ENCODE measurements at places on chromosomes 1 and 21. TPM values are rescaled to one million over a fixed set of nuclear protein-coding genes. Genes with fewer than 3 reads are reported as not detected.

The RNU1-2 gene
- 44.9 TPM for total RNA-seq

The HENMT1 gene
- 3.8 TPM for total RNA-seq

The TMEM82 gene
- total RNA-seq = not detected

The TFB2M gene
- total RNA-seq = 36.6 TPM

The MTARC1 gene
- 8.5 TPM for total RNA-seq

The KIF21B gene
- total RNA-seq = 1.8 TPM

The VWA1 gene
- total RNA-seq = 13.6 TPM

The FMO4 gene
- 0.24 TPM for total RNA-seq

The MAP3K7CL gene
- total RNA-seq = 1.8 TPM

The TRABD2B gene
- 4.0 TPM for total RNA-seq

The GJA4 gene
- total RNA-seq = not detected

The CYP4A22 gene
- total RNA-seq = not detected

The TCHH gene
- total RNA-seq = 0.25 TPM

The MYBPHL gene
- total RNA-seq = not detected
